Mesothelial cell of epicardium (in vitro differentiated cells): ENCODE measurements at places on chromosomes 2 and 18.
A peak's percentile ranks its signal among the peaks of the same experiment; 100 is the strongest.

GRCh38 chr18:2896990-2897389, 50.2 kb downstream of the EMILIN2 start:
- DNase-seq, result no peak

GRCh38 chr2:24330161-24330560, 30.2 kb downstream of the ITSN2 start:
- no peak for DNase-seq

GRCh38 chr2:76579911-76580310, 869.2 kb upstream of the GCFC2 start:
- no peak for DNase-seq

GRCh38 chr2:158089322-158089721, 12.4 kb upstream of the UPP2 start:
- no peak for DNase-seq

DNA sequence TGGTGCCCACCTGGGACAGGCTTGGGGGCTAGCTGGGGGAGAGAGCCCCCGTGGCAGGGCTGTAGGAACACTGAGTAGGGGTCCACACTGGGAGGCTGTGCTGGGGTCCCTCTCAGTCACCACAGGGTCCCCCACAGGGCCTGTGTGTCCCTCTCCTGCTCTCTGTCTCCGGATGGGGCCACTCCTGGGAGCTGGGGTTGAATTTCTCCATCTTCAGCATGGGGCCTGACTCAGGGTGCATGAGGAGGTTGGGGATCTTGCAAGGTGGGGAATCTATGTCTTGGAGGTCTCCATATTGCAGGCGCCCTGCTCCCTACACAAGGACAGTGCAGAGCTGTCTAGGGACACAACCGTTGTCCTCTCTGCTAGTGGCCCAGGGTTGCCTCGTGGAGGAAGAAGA, 78.7 kb upstream of the HDAC4 start:
- no peak for DNase-seq

- DNase-seq, result no peak
Measured at GRCh38 chr2:177909962-177910361, 162.6 kb downstream of the PDE11A start.

DNA sequence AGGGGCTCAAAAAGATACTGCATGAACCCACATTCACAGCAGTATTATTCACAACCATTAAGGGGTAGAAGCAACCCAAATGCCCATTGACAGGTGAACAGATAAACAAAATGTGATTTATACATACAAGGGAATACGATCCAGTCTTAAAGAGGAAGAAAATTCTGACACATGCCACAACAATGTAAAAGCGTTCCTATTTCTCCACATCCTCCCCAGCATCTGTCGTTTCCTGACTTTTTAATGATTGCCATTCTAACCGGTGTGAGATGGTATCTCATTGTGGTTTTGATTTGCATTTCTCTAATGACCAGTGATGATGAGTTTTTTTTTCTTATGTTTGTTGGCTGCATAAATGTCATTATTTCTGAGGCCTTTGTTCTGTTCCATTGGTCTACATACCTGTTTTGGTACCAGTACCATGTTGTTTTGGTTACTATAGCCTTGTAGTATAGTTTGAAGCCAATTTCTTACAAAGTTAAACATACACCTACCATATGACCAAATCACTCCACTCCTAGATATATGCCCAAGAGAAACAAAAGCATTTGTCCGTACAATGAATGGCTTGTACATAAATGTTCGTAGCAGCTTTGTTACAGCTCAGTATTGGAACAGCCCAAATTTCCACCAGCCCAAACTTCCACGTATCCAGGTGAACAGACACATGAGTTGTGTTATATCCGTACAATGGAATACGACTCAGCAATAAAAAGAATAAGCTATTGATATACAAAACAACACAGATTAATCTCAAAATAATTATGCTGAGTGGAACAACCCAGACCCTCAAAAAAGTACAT, 85.1 kb downstream of the TMEM131 start:
- no peak for DNase-seq

GRCh38 chr2:224893848-224894247, 148.4 kb downstream of the DOCK10 start:
- DNase-seq, result no peak

DNA sequence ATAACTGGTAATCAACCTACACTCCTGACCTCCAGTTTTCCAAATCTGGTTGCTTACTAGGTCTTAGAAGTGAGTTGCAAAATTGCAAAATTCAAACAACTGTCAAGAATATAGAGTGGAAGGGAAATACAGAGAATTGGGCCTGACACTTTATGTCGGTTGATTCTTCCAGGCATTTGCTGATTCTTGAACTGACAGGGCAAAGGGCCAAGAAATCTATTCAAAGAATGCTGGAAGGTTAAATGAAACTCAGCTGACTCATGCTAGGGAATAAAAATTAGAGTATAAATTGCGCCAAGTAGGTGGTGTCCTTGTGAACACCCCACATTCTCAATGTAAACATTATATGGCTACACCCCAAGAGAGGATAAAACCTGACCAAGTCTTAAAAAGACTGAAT, 21.5 kb upstream of the ZSCAN30 start:
- DNase-seq, result no peak

DNA sequence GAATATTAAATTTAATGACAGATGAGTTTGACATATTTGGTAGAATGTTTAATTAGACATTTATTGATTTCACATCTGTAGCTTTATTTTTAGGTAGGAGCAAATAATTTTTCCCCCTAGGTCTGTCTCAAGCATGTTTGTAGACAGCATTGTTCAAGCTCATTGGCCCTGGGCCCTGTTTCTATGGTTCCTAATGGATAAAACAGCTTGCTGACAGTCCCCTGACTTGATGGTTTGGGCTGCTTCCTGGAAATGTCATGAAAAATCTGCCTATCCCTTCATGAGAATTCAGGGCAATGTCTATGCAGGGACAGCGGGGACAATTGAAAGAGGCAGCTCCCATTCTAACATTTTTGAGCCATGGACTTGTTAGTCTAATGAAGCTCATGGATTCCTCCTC, 14.6 kb upstream of the MEP1B start:
- no peak for DNase-seq

GRCh38 chr18:55529581-55529980, 58.4 kb downstream of the TCF4 start:
- DNase-seq, result no peak

- no peak for DNase-seq
Measured at GRCh38 chr2:201059961-201060755, 11.3 kb downstream of the HYCC2 start.

DNA sequence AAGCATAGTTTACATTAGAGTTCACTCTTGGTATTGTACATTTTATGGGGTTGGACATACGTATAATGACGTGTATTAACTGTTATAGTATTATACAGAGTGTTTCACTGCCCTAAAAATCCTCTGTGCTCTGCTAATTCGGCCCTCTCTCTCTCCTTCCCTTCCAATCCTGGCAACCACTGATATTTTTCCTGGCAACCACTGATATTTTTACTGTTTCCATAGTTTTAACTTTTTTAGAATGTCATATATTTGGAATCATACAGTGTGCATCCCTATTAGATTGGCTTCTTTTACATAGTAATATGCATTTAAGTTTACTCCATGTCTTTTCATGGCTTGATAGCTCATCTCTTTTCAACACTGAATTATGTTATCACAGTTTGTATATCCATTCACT, 526.7 kb downstream of the RIT2 start:
- DNase-seq, result no peak

DNA sequence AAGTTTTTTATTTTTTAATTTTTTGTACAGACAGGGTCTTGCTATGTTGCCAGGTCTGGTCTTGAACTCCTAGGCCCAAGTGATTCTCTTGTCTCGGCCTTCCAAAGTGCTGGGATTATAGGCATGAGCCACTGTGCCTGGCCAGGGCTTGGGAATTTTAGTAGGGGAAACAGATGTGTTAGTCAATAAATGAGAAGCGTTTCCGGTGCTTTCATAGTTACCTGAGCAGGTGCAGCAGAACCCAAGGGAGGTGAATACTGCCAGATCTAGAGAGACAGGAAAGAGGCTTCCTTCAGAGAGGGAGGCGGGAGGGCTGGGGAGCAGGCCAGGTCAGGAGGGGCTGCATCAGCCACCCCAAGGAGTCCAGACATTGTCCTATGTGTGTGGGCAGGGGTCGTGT, 30.5 kb upstream of the IMPA2 start:
- DNase-seq, result no peak

GRCh38 chr2:191218292-191218898, 26.8 kb upstream of the MYO1B start:
- peak; percentile 59 for DNase-seq

DNA sequence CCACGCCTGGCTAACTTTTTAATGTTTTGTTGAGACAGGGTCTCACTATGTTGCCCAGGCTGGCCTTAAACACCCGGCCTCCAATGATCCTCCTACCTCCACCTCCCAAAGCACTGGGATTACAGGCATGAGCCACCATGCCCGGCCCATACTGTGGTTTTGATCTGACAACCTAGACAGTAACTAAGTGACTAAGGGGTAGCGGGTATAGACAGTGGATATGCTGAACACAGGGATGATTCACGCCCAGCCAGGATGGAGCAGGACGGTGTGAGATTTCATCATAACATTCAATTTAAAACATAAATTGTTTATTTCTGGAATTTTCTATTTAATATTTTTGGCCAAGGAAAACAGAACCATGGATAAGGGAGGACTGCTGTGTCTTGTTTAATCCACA, 36.0 kb upstream of the YPEL5 start:
- DNase-seq, result no peak

- DNase-seq, result no peak
Measured at GRCh38 chr18:13235981-13236380, 17.4 kb downstream of the LDLRAD4 start.

DNA sequence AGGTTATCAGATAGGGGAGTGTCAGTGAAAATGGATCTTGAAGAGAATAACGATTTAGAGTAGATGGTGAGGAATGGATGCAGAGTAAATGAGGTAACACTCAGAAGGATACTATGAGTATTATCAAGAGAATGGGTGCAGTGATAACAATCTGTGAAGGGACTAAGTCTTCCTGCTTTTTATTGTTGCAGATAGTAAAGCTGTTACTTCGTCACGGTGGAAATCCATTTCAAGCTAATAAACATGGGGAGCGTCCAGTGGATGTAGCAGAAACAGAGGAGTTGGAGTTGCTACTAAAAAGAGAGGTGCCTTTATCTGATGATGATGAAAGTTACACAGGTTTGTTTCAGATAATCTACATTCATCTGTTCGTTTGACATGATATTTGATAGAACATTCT, 85.1 kb downstream of the ANKRD12 start:
- DNase-seq, result no peak

GRCh38 chr2:212897296-212897695, 254.1 kb downstream of the IKZF2 start:
- no peak for DNase-seq

DNA sequence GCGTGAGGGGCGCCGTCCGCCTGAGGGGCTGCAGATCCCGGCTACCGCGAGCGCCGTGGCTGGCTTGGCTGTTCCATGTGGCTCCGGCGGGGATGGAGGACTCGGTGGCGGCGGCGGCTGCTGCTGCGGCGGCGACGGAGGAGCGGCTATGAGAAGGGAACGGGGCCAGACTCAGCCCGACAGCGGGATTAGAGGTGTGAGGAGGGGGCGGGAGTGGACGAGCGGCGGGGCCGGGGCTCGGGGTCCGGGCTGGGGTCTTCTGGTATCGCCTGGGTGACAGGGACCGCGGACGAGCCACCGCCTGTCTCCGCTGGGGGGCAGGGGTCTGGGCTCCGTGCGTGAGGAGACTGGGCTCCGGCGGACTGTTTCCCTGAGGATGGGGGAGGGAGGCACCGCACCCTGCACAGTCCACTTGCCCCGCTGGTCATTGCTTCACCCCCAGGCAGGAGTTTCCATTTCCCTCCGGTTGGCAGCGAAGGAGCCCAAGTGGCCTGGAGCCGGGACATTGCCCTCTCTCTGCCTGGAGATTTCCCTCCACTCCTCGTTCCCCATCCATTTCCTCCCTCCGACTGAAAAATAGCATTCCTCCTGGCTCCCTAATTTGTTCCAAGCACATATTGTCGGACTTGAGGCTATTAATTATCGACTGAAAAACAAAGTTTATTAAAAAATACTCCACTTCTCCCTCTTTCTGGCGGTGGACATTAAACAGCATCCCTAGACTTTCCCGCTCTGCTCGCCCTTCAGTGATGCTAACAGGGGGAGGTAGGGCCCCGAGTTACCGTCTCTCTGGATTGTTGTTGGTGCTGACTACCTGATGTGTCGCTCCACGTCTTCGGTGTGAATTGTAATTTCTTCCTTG, 577 bp downstream of the EHBP1 start:
- DNase-seq, result peak; percentile 40
